Umbilical cord (tissue), 2 donors: ENCODE measurements at places on chromosomes 4 and X. TPM values are rescaled to one million over a fixed set of nuclear protein-coding genes. Genes with fewer than 3 reads are reported as not detected.

The AVPR2 gene
- 3.1 TPM for total RNA-seq

The SSX2B gene
- total RNA-seq: not detected

The ABLIM2 gene
- total RNA-seq: 0.96 TPM

The C4orf51 gene
- 5.8 TPM for total RNA-seq

The UGT2A1 gene
- 2.9 TPM for total RNA-seq

The N4BP2 gene
- 20.9 TPM for total RNA-seq

The CXorf65 gene
- total RNA-seq: not detected

The PRKG2 gene
- total RNA-seq: 0.96 TPM

The TMPRSS11B gene
- 6.7 TPM for total RNA-seq

The DCLK2 gene
- total RNA-seq: 8.9 TPM

The TRO gene
- total RNA-seq: 34.2 TPM

The CSAG1 gene
- 2.6 TPM for total RNA-seq

The MND1 gene
- 5.8 TPM for total RNA-seq

The SGMS2 gene
- 84.0 TPM for total RNA-seq

The TXK gene
- total RNA-seq: 0.48 TPM
